ENCODE measurements at places on chromosomes 1 and 21. TPM values are rescaled to one million over a fixed set of nuclear protein-coding genes. Genes with fewer than 3 reads are reported as not detected.

GRCh38 chr1:71276466-71276865 lies 195.6 kb upstream of the ZRANB2 start:
- DNase-seq: no peak

GRCh38 chr1:37233606-37234005 lies 199.3 kb upstream of the GRIK3 start:
- no peak for DNase-seq

- no peak for DNase-seq
Observed at GRCh38 chr1:188669728-188670382, 1807.8 kb downstream of the BRINP3 start.

DNA sequence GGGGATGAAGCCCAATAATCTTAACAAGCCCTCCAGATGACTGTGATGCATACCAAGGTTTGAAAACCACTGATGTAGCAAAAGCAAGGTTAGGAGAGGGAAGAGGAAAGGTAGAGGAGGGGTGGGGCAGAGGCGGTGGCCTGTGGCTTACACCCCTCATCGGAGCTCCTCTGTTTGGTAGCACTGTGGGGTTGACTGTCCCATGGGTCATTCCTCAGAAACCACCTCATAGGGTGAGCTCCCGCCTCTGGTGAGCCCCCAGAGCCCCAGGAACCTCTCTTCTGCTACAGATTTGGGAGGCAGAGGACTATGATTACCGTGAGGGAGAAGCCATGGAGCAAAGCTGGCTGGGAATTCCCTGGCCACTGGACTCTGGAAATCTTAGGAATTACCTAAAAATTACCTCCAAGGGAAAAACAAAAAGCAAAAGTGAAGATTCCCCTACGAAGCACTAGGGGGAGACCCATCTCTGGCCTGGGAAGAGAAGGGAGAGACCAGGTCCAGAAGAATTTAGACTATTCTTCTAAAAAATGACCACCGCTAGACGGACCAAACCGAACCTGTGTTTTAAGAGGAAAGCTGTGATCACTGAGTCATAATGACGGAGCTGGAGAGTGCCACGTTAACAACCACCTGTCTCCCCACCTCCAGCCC lies 1.5 kb upstream of the RASSF5 start:
- DNase-seq: no peak

- DNase-seq: no peak
Observed at GRCh38 chr1:21724098-21724497, 54.9 kb upstream of the RAP1GAP start.

The FAM177B gene
- 0.41 TPM for polyA plus RNA-seq

The RORC gene
- 11.8 TPM for polyA plus RNA-seq

Measured in hindlimb muscle (tissue), 1 donor.